ENCODE measurements at places on chromosomes 3 and 15.

GRCh38 chr3:55165704-55166405 lies 238.0 kb upstream of the LRTM1 start:
- no peak for DNase-seq

DNA sequence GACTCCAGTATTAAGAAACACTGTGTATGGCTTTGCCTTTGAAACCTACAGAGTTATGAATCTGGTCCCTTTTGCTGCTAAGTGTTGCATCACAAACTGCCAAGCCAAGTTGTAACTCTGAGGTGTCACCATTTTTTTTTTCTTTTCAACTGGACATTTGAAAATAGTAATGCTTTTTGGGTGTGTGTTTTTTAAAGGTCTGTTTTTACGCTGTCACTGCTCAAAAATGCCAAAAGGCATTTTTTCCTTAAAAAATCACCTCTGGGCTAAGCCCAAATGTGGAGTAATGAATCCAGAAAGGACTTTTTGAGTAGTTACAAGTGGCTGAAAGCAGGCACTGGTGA lies 9.5 kb downstream of the SMAD3 start:
- DNase-seq = no peak

GRCh38 chr15:62491642-62492041 lies 326.6 kb upstream of the C2CD4B start:
- DNase-seq = no peak

DNA sequence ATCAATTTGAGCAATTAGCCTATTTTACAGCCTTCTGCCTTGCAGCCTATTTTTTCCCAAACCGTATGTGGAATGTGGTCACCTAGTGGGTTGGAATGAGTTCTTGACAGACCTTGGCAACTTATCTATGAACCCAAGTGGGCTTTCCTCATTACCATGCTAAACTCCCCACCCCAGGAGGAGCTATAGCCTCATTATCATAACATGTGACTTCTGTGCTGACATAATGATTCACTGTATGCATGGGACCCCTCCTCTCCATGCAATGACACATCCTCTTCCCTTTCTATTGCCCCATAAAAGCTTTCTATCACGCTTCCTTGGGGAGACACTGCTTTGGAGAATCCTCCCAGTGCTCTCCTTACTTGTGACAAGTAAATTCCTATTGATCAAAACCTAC lies 83.5 kb upstream of the FHIT start:
- DNase-seq = no peak

DNA sequence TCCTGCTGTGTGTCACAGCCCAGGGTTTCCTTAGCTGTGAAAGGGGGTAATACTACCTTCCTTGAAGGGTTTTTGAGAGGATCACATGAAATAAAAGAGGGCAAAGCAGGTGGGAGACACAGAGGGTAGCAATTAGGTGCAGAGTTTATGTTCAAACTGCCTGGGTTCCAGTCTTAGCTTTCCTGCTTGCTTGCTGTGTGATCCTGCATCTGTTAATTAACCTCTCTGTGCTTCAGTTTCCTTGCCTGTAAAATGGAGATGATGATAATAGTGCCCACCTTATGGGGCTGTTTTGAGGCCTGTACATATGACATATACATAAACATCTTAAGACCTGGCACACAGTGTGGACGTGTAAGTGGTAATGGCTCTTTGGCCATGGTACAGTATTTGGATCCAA lies 35.0 kb downstream of the SPSB4 start:
- no peak for DNase-seq

GRCh38 chr15:62079594-62079993 lies 12.8 kb downstream of the C2CD4A start:
- DNase-seq = no peak

- no peak for DNase-seq
Observed at GRCh38 chr3:20185331-20185678, 701 bp downstream of the SGO1 start.

Data from NCI-H1092 (cell line).